Activated CD4-positive, CD25-positive, alpha-beta regulatory T cell treated with anti-CD3 and anti-CD28 coated beads, Interleukin-2, amount 50 U/mL, for 16 hours (primary cell): ENCODE measurements at places on chromosomes 11 and 22.

DNA sequence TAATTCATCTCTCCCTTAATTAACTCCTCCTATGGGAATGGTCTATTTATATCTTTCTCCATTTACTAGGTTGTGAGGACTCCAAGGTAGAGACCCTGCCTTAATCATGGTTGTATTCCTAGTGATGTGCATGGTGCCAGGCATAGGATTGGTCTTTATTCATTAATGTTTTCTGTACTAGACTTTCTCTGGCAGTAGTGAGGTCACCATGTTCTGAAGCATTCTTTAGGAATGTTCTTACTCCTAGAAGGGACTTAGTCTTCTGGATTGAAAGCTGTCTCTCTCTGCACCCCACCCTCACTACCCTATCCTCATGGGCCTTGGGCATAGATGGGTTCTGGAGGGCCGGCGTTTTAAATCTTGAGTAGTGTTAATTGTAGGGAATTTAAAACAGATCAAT is 10.6 kb upstream of the INSC start:
- DNase-seq = no peak

- DNase-seq = no peak
Measured at GRCh38 chr11:31817621-31818424, 6.7 kb upstream of the PAX6 start.

GRCh38 chr22:48649466-48649865 is 1178.2 kb downstream of the BRD1 start:
- no peak for DNase-seq

- no peak for DNase-seq
Measured at GRCh38 chr11:23884341-23884740, 612.5 kb upstream of the LUZP2 start.

DNA sequence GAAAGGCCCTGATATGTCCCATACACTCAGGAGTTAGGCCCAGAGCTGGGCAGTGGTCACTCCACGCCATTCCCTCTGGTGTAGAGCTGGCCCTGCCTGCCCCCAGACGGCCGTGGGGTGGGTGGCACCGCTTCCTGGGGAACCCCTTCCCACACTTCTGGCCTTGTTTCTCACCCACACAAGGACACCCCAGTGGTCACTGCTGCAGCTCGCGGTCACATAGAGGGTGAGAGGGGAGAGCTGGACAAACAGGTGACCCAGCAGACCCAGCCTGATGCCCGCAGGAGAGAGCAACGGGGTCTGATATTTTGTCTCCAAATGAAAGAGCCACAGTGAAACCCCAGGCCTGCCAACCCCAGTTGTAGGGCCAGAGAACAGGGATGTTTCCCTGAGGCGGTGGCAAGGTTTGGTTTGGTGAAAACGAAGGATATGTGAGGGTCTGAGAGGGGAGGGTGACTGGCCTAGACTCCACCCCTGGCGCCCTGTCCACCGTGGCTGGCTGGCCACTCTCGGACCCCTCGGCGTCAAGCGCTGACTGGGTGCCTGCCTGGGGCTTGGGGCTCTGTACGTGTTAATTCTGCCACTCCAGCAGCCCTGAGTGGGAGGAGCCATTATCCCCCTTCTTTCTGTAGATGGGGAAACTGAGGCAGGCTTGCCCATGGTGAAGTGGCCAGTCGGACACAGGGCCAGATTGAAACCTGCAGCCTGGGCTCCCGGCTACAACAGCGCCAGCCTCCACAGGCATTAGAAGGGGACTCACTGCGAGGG is 71.0 kb upstream of the PPARA start:
- no peak for DNase-seq
